ENCODE measurements at places on chromosomes 3 and 15. TPM values are rescaled to one million over a fixed set of nuclear protein-coding genes. Genes with fewer than 3 reads are reported as not detected.

DNA sequence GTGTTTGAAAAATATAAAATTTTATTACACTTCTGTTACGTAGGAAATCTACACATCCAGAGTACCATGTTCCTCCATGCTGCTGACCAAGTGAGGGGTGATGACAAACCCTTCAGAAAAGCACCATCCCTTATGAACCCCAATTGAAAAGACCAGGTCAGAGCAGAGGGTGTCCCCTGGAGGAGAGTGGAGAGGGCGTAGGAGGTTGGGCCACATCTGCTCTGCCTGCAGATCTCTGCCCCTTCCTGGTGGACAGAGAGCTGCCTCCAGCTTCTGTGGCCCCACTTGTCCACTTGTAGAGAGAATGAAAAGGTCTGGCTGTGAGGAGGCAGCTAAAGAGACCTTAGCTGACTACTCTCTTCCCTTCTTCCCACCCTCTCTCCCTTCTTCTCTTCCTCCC is 55.5 kb downstream of the GLDN start:
- no peak for DNase-seq

- DNase-seq: no peak
These were observed 527.4 kb upstream of the PROK2 start for GRCh38 chr3:72312339-72312738.

DNA sequence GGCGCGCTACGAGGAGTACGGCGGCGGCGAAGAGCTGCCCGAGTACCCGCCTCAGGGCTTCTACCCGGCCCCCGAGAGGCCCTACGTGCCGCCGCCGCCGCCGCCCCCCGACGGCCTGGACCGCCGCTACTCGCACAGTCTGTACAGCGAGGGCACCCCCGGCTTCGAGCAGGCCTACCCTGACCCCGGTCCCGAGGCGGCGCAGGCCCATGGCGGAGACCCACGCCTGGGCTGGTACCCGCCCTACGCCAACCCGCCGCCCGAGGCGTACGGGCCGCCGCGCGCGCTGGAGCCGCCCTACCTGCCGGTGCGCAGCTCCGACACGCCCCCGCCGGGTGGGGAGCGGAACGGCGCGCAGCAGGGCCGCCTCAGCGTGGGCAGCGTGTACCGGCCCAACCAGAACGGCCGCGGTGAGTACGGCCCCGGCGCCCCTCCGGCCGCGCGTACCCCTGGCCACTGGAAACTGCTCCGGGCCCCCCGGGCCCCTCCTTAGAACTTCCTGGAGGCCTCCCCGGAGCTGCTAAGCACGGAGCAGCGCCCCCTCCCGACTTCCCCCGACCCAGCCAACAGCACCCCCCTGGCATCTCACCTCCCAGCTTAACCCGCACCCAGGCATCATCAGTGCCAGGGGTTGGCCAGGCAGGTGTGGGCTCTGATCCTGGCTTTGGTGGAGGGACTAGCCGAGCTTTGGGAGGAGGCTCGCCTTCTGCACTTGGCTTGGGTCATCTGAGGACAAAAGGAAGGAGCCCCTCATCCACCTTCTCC is 1.4 kb downstream of the LOXL1 start:
- peak; percentile 62 for DNase-seq

- DNase-seq: peak; percentile 28
These were observed at the start of gene MEGF11 for GRCh38 chr15:66253418-66254088. Gene MEGF11 (minus strand): TSS chr15:66253750. CDS start chr15:66128403, 125,347 bp downstream.

DNA sequence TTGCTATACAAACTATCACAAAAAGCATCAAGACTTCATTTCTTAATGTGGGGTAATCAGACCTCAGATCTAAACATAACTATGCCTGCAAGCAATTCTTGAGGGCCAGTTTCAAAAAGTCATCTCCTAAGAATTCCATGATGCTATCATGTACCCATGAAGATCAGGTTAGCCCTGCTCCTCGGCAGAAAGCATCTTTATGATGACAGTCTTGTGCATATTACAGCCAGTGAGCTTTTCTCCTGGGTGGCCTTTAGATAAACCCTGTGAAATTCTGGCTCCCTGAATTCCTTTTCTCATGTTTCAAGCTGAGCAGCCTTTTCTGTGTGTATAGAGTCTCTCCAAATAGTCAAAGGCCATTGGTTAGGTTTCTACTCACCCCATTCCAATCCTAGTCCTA is 201.9 kb upstream of the MCTP2 start:
- DNase-seq: peak; percentile 54

- no peak for DNase-seq
These were observed 86.5 kb downstream of the THRB start for GRCh38 chr3:24407980-24408680.

GRCh38 chr15:66131200-66131599 is 122.3 kb downstream of the MEGF11 start:
- no peak for DNase-seq

- peak; percentile 26 for DNase-seq
These were observed 76.7 kb downstream of the ARNT2 start for GRCh38 chr15:80480909-80481308.

GRCh38 chr3:71582036-71582611 is 1.4 kb downstream of the FOXP1 start:
- DNase-seq: peak; percentile 45

GRCh38 chr3:171251835-171252234 is 208.4 kb downstream of the TNIK start:
- DNase-seq: no peak

DNA sequence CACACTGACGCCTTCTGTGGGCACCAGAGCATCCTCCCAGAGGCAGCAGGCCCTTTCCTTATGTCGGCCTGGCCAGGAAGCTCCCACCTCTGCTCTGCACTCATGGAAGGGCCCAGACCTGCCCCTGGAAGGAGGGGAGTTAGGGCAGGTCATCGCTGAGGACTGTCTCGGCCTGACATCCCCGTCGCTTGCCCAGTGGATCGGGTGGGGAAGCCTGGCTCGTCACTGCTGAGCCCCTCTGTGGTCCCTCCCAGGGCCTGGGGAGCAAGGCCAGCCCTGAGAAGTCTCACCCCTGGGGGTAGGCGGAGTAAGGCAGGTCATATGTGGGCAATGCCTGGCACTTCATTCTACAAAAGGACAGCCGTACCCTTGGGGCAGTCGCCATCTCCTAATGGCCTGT is 62.8 kb upstream of the SNRPA1 start:
- no peak for DNase-seq

DNA sequence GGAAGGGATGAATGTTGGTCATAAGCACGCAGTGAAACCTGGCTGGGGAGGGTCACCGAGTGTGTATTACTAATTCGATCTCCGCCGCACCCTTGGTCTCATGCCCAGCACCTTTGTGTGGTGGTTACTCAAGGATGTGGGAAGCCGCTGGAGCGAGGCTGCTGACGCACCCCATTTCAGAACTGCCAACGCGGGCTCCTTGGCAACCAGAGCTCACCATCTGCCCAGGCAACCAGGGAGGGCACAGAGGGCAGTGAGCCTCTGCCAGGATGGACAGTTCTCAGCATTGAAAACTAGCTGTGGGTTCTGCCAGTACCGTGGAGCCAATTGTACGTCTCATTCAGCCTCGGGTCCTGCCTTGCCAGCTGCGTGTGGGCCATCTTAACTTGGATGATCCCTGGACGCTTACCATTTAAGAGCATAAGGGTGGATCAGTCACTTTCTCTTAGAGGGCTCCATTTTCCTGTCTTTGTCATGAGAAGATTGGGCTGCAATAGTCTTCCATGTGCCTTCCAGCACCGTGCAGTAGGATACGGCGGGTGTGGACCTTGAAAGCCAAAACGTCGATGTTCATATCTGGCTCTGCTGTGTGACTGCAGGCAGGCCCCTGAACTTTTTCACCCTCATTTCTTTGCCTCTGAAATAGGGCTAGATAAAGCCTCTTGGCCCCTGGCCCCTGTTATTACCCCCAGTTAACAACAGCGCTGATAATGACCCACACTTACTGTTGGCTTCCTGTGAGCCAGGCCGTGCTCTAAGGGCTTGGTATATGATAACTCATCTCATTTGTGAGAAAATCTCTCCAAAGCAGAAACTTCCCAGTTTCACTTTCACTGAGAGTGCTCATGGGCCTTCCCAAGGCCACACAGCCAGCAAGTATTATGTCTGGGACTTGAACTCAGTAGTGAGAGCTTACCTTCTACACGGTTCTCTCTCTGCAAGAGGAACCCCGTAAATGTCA is 238.8 kb downstream of the OPA1 start:
- peak; percentile 100 for DNase-seq

DNA sequence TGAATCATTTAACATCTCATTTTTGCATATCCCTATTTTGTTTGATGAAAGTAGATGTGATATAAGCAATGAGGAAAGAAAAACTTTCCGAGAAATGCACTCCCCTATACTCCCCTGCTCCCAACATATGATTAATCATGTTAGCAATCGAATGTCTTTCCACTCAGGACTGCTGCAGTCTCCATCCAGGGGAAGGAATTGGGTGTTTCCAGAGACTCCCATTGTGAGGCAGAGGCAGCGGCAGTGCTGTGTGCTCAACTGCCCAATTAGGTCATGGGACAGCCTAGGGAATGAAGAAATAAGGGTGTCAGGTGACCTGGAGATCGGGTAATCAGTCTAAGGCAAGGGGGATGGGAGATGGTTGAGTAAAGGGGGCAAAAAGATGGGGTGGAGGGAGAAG is 268.6 kb upstream of the MEIS2 start:
- DNase-seq: no peak

DNA sequence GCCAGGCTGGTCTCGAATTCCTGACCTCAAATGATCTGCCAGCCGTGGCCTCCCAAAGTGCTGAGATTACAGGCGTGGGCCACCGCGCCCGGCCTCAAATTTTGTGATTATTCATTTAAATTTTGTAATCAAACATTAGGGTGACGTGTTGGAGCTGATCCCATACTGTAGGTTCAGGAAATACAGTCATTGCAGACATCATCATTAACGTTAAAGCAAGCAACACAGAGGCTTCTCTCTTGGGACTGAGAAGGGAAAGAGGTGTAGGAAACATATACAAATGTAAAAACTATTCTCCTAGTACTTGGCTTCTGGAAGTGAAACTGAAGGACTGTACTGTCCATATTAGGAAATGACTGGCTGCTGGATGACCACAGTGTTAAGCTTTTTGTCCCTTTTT is 11.1 kb upstream of the ARID3B start:
- DNase-seq: peak; percentile 67

GRCh38 chr3:169771497-169772304 is 1.5 kb upstream of the MYNN start:
- DNase-seq: peak; percentile 69

GRCh38 chr3:57559526-57559925 is 3.5 kb downstream of the PDE12 start:
- DNase-seq: no peak

DNA sequence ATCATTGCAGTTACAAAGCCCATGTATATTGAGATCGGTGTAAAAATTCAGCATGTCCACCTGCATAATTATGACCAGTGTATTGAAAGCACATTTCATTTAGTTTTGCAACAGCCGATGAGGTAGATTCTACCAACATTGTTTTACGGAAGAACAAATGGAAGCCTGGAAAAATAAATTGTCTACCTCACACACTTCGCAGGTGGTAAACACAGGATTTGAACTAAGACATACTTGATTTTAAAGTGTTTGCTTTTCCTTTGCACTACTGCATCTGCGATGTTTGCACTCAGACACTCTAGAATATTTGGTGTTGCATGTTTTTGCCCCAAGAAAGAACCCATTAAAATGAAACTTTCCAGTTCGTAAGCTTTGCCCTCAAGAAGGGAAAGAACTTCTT is 148.4 kb downstream of the PGPEP1L start:
- DNase-seq: no peak

- DNase-seq: no peak
These were observed 6.2 kb downstream of the ALDH1A3 start for GRCh38 chr15:100885811-100886210.

Gene RFT1
- total RNA-seq: 29.3 TPM

Gene EXD1
- not detected for total RNA-seq

Gene PEX5L
- 0.83 TPM for total RNA-seq

Gene COL6A5
- not detected for total RNA-seq

Gene CALML4
- 1.2 TPM for total RNA-seq

Gene TTLL13
- 0.21 TPM for total RNA-seq

Data from mammary epithelial cell (primary cell).